Left ventricle myocardium superior (tissue), 1 donor: ENCODE measurements at places on chromosomes 1 and 21.

DNA sequence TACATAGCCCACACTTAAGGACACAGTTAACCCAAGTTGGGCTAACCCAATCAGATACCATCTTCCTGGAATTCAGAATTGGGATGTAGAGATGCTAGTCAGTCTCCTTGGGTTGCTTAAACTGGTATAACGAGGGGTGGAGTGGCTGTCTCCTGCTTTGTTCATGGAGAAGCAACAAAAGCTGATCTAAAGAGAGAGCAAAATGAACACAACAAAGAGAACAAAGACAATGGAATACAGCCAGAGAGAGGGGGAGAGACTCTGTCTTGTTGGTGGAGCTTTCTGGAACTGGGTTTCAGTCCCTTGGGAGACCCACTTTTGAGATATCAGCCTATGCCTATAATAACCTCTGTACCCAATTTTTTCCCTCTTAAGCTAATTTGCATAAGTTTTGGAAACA lies 138.1 kb downstream of the ATG4C start:
- DNase-seq: no peak

GRCh38 chr1:97864615-97865014 lies 56.2 kb downstream of the DPYD start:
- no peak for DNase-seq

DNA sequence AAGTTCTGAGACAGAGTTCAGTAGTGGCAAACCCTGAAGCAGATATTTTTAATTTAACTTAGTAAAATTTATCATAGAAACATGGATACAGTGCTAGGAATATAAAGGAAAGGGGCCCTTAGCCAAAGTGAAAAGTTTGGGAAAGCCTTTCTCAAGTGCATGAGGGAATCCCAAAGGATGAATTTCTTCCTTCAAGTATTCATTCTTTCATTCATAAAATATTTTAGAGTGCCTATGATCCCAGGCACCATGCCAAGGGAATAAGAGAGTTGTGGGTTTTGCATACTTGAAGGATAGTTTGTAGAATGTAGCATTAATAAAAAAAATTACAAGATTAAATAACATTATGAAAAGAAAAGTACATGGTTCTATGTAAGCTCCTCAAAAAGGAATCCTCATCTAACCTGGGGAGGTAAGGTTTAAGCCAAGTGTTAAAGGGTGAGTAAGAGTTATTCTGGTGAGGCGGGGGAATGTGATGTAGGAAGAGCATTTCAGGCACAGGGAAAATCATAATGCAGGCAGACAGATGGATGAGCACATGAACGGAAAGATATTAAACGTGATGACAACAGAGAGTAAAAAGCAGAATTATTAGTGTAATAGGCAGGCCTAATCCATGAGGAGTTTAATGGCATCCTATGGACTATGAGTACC lies 40.4 kb upstream of the NTNG1 start:
- no peak for DNase-seq

DNA sequence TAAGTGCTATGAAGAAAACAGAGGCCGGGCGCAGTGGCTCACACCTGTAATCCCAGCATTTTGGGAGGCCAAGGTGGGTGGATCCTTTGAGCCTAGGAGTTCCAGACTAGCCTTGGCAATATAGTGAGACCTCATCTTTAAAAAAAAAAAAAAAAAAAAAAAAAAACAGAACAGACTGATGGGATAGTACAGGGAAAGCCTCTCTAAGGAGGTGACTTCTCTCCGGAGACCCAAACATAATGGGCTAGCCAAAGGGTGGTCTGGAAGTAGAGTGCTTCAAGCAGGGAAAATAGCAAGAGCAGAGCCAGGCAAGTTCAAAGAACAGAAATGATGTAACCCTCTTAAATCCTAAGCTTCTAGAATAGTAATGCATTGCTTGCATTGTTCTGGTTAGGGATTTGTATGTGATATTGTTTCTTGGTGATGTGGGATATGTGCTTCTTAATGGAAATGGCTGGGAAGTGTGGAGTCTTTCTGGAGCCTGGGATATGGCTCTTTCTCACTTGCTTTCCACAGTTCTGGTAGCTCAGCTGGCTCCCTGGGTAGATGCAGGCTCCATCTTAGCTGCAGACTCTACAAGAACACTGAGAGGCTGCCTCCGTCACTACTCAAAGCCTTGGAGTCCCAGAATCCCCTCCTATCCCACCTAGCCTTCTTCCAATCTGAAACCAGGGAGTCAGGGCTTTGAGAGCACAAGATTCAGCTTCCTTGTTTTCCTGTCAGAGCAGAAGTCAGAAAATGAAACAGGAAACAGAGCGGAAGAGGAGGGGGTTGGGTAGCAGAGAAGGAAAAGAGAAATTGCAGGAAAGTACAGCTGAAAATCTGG lies 1.9 kb upstream of the PIGV start:
- no peak for DNase-seq

GRCh38 chr21:43818685-43819084 lies 29.3 kb downstream of the RRP1 start:
- no peak for DNase-seq

- DNase-seq: peak; percentile 85
These were observed at the start of gene PTCH2 for GRCh38 chr1:44842862-44843655. PTCH2 (minus strand) TSS chr1:44843253; CDS start chr1:44842932, 321 bp downstream.

DNA sequence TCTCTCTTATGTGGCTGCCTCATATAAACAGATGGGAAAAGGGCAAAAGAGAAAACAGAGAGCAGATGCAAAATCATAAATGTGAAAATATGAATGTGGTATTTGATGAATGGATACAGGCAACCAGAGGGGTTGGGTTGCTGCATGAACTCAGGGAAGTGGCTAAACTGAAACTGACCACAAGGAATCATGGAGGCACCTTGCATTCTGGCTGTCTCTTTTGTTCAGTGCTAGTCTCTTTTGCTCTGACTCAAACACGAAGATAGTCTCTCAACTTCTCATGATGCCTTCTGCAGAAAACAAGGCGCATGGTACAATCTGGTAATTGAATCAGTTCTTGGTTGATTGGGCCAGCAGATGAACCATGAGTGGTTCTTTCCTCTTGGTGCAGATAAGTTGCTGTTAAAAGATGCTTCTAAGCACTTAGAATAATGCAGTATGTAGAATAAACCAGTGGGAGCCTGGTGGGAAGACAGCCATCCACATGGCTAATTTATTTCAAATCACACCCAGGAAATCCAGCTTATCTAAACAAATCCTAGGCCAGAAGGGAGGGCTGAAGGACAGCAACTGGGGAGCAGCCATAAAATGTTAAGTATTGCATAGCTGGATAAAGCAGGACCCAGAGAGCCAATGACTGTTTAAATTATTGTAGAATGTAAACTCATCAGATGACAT lies 64.2 kb downstream of the HLX start:
- no peak for DNase-seq

DNA sequence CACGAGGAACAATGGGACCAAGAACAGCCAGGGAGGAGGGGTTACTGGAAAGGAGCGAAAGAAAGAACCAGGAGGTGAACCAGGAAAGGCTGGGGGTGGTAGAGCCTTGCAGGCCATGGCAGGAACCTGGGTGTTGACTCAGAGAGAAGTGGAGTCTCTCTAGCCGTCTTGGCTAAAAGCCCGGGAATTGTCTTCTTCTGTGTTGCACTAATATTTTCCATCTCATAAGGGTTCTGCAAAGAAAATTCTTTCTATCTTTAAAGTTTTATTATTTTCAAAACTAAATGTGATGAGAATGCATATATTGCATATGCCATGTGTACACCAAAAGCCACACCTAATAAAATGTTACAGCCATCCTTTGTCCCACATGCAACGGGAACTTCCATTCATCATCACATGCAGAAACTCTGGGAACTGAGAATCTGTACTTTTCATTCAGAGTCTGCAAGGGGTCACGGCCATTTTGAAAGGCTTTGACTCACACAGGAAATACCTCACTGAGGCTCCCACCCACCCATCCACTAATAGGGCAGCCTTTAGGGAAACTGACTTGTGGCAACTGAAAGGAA lies 38.0 kb downstream of the ERG start:
- DNase-seq: no peak

DNA sequence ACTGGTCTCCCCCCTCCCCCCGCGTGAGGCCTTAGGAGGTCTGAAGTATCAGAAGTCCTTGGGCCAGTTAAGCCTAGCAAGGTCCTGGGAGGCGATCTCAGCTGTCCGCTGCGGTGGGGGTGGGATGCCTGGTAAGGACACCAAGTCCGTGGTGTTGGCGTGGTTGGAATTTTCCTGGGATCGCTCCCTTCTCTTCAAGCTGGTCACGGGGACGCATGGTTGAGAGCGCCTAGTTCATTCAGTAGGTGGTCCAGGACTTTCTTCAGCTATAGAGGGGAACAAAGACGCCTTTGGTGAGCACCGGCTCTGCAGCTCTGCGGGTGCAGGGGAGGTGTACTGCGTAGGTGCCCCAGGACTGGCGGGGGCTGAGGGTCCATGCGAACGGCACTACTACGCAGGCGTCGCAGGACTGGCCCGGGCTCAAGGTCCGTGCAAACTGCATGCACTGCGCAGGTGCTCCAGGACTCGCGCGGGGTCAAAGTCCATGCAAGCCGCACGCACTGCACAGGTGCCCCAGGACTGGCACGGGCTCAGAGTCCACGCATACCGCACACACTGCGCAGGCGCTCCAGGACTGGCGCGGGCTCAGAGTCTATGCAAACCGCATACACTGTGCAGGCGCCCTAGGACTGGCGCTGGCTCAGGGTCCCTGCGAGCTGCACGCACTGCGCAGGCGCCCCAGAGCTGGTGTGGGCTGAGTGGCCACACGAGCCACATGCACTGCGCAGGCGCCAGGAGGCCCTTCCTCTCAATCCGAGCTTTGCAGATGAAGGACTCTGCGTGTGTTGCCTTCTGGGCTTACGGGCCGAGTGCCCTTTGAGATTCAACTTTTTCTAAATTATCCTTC lies 36.6 kb upstream of the HMGN1 start:
- peak; percentile 93 for DNase-seq

GRCh38 chr1:101409102-101409501 lies 172.3 kb downstream of the S1PR1 start:
- no peak for DNase-seq

GRCh38 chr1:115647919-115648650 lies 6.3 kb downstream of the VANGL1 start:
- DNase-seq: no peak

DNA sequence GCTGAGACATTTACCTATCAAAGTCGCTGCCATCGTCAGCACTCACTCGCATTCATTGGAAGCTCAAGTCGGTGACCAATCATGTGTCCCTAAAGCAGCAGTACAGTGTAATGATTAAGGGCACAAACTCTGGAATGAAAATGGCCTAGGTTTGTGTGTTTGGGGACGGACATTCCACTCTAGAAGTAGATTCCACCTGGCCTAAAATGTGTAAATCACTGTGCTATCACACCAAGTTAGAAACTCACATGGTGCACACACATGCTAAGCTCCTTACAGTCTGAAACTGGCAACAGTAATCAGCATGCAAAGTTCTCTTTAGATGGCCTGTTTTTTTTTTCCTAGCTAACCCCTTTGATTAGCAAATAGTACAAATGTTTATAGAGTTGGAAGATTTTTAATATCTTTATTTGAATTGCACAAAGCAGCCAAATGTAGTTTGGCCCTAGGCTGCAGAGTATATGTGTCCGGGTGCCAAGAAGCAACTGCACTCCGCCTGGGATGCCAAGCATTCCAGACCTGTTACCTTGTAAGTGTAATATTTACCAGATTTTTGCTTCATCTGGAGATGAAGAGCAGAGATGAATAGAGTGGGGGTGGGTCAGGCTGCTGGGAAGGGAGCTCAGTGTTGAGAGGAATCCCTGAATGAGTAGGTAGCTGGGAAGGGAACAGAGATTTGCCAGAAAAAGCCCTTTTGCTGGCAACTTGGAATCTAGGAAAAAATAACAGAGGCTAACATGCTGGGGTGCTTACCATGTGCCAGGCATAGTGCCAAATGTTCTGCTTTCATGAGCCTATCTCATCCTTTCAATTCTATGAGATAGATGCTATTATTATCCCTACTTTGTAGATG lies 35.2 kb downstream of the TGFB2 start:
- DNase-seq: no peak

GRCh38 chr1:152757747-152758146 lies at the start of gene KPRP:
KPRP (plus strand) TSS chr1:152758025; CDS start chr1:152759589, 1,564 bp downstream.
- DNase-seq: no peak

- no peak for DNase-seq
These were observed 934.2 kb downstream of the TTLL7 start for GRCh38 chr1:83064589-83065242.

DNA sequence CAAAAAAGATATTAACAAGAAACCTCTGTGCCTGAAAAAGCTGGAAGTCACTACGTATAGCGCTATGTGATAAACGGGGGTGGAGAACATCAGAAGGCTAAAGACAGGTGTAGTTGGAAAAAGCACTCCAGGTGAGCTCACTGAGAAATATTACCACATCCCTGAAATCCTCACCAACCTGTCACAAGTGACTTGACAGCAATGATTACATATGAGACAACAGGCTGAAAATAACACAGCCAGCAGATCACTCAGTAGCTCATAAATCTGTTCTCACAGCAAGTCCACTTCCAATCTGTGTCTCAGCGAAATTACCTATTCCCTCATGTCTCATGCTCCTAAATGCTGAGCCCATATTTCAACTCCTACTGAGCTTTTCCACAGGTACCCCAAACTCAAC lies 120.5 kb downstream of the UBR4 start:
- no peak for DNase-seq

- DNase-seq: peak; percentile 43
These were observed 52.8 kb upstream of the RPL11 start for GRCh38 chr1:23638786-23639241.

GRCh38 chr1:206570529-206570928 lies 41.7 kb downstream of the EIF2D start:
- DNase-seq: no peak

- DNase-seq: no peak
These were observed 99.1 kb upstream of the ARTN start for GRCh38 chr1:43834280-43835081.

DNA sequence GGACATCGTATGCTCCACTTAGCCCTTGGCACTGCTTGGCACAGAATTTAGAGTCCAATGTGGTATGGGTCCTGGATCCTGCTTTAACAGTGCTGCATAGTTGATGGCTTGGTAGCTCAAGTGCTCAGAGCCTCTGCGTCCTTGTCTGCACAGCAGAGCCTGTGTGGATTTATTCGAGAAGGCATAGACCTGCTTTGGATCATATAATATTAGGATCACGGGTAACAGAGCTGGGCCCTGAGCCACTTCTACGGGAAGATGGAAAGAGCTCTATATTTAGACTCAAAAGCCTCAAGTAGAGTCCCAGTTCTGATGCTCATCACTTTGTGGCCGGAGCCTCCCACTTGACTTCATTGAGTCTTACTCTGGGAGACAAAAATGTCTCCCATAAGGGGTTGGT lies 164.4 kb upstream of the EDN2 start:
- DNase-seq: no peak
